ENCODE measurements at places on chromosomes 6 and 20.

DNA sequence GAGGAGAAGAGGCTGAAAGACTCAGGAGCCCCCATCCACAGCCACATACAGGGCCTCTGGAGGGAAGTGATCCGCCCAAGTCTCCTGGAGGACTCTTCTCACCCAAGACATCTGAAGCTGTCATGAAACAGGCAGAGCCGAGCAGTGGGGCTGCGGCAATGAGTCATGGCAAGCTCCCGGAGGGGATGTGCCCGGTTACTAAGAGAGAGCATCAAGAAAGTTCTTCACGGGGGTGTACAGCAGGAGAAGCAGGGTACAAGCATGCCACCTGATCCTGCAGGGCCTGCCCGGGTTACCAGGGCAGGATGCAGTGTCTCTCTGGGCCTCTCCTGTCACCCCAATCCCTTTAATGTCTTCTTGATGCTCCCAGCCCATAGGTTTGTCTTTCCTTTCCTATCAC is 21.1 kb downstream of the TRIM26 start:
- no peak for DNase-seq

- no peak for DNase-seq
These were observed 357.3 kb downstream of the FOXA2 start for GRCh38 chr20:22226849-22227700.

DNA sequence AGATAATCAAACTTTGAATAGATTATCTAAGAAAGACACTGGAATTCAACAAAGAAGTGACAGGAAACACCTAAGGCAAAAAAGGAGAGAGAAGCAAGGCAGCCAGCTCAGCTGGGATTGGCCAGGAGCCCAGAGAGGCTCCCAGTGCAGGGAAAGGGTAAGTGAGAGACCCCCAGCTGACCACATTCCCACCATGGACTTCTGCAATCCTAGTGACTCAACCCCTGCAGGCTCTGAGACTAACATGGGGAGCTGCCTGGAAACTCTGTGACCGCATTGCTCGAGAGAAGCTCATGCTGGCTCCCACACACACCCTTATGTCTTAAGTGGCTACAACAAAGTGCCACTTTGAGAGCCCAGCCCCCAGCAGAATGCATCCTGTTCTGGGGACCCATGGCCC is 215.1 kb downstream of the PACRG start:
- DNase-seq: no peak

DNA sequence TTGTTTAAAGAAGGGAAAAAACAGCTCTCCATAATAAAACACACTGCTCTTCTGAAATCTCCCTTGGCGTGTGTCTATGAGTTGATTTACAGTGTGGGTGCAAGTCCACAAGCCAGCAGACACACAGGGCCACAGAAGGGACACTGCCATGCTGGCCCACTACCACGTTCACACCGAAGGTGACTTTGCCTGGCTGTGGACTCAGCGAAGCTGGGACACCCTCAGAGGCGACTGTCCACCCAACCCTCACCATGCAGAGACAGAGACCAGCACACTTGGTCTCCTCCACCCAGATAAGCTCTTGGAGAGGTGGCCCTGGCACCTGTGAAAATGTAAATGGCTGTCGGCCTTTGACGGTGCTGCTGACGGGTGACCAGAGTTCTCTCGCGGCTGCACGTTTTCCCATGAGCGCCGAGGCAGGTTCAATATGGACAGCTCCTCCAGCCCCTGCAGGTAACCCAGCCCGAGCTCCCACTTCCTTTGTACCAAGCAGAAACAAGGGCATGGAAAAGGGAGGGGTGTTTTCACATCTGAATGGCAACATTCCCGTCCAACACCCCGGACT is 78.0 kb downstream of the YTHDF1 start:
- no peak for DNase-seq

GRCh38 chr6:148501178-148501590 is 158.5 kb downstream of the SASH1 start:
- no peak for DNase-seq

DNA sequence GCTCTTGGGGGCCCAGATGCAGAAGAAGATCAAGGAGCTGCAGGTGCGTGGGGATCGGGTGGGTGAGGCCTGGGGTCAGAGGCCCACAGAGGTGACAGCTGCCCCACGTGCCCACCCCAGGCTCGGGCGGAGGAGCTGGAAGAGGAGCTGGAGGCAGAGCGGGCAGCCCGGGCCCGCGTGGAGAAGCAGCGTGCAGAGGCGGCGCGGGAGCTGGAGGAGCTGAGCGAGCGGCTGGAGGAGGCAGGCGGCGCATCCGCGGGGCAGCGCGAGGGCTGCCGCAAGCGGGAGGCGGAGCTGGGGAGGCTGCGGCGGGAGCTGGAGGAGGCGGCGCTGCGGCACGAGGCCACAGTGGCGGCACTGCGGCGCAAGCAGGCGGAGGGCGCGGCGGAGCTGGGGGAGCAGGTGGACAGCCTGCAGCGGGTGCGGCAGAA is 41.5 kb downstream of the MYH7B start:
- no peak for DNase-seq

- peak; percentile 86 for DNase-seq
These were observed 32.1 kb upstream of the NR2E1 start for GRCh38 chr6:108133594-108134179.

DNA sequence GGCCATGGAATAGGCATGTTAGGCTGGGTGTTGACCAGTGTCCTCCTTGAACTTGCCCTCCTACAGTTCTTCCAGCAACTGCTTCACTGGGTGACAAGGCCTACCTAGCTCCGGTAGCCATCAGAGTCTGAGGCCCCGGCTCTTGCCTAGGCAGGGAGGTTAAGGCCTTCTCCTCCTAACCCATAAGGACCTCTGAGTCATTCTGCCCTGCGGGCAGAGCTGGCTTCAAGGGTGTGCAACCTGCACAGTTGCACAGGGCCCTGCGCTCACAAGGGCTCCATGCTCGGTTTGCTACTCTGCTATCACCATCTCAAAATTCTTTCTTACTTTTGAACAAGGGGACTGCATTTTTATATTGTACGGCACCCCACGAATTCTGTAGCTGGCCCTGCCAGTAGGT is 17.9 kb downstream of the KCNB1 start:
- DNase-seq: no peak

DNA sequence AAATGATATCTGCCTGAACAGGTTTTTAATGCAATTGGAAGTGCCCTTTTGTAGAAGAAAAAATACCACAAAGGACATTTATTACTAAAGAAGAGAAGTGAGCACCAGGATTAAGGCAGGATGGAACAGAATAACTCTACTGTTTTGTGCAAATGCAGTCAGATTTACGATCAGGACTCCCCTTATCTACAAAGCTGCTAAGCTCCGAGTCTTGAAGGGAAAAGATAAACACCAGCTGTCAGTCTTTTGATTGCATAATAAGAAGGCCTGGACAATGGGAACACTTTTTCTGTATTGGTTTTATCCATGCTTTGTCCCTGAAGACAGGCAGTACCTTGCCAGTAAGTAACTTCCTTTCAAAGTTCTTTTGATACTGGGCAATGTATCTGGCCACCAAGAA is 797.9 kb upstream of the SLC35B3 start:
- no peak for DNase-seq

DNA sequence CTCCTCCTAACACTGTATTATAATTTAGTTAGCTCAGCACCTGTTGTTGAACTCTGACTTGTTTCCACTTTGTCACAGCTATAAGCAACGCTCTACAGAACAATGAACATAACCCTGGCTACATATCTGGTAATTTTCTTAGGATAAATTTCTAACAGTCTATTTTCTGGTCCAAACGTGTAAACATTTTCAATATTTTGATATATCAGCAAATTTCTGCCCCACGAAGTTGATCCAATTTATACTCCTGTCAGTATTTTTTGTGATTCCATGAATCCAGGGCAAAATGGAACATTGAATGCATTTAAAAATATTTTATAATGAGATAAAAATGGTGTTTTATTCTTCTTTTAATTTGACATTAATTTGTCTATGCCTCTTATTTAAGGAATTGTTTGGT is 448.5 kb upstream of the AGPAT4 start:
- DNase-seq: no peak

GRCh38 chr20:33250666-33251065 is 14.9 kb downstream of the BPIFA1 start:
- DNase-seq: no peak

DNA sequence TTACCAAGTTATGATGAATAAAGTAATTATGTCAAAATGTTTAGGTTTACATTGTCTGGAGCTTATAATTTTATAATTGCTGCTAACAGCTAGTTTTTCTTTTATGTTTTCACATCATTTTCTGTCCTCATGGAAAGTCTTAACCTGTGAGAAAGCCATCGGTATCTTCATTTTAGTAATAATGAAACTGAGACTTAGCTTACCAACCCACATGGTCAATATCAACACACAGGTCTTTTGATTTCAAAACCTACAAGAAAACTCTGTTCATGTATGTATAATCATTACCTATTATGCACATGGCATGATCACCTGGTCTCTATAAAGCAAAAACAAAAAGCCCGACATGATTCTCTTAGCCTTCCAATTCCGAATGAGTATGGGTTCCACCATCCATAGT is 61.9 kb downstream of the KCNQ5 start:
- DNase-seq: no peak

DNA sequence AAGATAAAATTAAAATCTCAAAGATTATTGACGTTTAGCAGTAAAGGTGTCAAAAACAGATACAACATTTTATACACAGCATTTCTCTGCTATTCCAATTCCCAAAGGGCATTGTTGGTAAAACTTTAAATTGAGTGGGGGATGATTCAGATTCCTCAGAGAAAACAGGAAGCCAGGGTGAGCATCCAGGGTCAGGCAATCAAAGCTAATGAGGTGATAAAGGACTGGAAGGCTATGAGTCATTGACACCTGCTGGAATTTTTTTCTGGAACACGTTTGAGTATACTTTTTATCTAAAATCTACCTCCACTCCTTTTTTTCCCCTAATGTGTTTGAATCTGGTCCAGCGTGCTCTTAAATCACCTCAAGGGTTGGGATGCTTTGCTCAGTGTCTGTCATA is 52.2 kb downstream of the FKBP1C start:
- no peak for DNase-seq

DNA sequence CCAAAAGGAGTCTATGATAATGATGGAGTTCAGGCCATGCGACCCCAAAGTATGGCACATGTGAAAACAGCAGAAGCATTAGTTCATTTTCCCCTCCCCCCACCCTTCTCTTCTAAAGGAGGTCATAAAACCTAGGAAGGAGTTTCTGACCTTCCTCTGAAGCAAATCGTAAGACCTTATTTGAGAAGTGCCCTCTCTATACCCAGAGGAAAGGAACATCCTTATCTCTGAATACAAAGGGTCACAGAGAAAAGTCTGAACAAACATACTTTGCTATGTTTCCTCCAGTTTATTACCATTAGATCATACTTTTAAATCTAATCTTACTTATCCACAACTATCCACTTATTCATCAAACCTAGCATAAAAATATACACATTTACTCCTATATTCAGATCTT is 48.6 kb downstream of the SLX4IP start:
- no peak for DNase-seq

DNA sequence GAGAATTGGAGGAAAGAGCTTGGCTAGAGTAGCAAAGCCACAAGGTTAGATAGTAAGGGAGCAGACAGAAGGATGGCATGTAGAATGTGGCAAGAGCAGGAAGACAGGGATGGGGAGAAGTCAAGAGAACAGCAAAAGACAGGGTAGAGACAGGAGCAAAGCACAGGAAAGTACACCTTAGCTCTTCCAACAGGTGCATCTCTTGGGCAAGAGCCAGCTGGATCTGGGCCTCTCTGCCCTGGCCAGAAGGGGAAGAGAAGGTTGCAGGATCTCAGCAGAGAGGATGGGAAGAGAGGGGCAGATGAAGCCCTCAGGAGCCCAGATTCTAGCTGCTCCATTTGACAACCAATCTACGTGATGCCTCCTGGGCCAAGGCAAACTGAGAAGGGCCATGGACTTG is 16.7 kb downstream of the SCUBE3 start:
- no peak for DNase-seq

GRCh38 chr6:154390034-154390433 is 33.4 kb upstream of the IPCEF1 start:
- DNase-seq: no peak

GRCh38 chr20:50794181-50794845 is 548 bp upstream of the BCAS4 start:
- peak; percentile 51 for DNase-seq

DNA sequence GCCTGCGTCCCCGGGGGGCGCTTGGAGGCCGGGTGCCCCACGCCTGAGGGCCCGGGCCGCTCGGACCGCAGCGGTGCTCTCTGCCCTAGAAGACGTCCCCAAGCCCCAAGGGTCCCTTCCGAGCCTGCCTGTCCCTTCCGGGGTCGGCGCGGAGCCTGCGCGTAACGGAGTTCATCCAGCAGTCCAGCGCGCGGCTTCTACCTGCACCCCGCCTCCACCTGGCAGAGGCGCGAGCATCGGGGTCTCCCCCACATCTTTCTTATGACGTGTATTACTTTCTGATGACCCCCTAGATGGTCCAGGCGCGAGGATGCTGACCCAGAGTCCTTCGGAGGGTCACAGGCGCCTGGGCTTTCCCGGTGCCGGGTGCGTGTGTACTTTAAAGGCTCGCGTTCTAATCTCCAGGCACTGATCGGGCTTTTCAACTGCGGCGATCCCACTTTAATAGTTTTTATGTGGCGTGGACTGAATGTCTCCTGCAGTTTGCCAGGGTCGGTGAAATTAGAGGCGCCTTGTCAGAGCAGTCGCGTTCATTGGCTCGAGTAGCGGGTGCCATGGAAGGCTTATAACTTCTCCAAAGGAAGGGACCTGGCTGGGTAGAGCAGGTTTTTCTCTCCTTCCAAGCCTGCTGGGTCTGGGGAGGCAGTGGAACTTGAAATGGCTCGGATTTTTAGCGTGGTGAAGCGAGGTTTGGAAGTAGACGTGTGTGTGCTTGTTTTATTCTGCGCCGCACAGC is 912 bp downstream of the EYA4 start:
- DNase-seq: peak; percentile 47

DNA sequence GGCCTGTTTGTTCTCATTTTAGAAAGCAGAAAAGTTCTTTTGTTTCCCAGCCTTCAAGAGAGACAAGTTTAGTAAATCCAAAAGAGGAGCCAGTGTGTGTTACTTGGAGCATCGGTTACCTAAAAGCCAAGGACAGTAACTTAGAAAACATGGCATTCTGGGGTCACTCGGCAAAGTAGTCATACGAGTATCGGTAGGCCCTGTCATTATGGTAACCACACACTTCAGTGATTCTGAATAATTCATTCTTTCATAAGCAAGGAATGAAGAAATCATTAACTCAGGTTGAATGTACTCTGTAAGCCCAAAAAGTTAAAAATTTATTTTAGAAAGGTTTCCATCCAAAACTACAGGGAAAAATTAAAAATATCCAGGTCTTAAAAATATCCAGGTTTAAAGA is 34.0 kb downstream of the CNKSR3 start:
- no peak for DNase-seq

DNA sequence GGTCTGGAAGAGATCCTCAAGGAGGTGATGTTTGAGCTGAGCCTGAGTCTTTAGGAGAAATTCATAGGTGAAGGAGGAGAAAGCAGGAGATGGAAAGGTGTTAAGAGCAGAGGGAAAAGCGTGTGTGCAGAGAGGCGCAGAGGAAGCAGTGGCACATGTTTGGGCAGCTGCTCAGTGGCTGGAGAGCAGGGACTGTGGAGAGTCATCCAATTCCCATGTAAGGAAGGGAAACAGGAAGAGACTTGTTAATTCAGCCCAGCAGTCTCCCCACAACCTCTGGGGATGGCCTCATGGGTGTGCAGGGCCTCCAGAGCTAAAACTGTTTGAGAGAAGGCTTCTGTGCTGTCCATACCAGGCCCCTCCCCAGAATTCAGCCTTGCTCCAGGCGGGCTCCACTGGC is 16.2 kb downstream of the AAR2 start:
- no peak for DNase-seq

GRCh38 chr6:126429866-126430265 is 90.0 kb downstream of the CENPW start:
- DNase-seq: no peak
